ENCODE measurements at places on chromosomes 3 and 15.

DNA sequence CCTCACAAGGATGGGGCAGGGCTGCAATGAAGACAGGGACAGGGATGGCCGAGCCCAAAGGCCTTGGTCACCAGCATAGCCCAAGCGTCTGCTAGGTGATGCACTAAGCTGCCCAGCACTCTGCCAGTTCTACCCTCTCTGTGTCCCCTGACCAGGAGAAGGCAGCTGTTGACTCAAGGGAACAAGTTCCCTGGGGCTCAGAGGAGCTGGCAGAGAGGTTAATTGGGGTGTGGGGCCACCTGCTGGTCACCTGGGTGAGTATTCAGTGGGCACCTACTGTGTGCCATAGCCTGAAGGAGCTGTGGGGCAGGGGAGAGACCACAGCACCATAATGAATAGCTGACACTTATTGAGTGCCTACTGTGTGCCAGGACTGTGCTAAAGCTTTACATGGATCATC is 22.0 kb upstream of the DOCK3 start:
- peak; percentile 59 for DNase-seq

DNA sequence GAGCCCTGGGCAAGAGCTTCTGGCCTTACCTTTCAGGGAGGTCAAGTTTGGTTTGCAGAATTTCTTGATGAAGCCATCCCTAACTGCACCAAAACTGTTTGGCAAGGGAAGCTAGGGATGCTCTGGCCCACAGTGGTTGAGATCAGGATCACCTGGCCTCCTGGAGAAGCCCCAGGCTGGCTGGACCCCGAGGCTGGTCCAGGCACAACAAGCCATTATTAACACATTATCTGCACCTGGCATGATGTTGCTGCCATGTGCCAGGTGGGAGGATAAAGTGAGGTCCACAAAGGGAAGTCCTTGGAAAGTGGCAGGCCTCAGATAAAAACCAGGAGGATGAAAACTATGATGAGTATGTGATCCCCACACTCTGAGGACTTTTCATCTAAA is 35.9 kb upstream of the DUSP7 start:
- peak; percentile 30 for DNase-seq

DNA sequence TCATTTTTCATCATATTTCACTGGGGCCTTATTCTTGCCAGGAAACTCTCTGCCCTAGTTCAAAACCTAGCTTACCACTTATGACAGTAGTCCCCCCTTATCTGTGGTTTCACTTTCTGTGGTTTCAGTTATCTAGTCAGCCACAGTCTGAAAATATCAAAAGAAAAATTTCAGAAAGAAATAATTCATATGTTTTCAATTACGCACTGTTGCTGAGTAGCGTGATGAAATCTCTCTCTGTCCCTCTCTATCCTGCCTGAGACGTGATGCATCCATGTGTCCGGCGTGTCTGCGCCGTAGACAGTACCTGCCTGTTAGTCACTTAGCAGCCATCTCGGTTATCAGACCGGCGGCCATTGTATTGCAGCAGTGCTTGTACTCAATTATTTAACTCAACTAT is 369.9 kb upstream of the MCTP2 start:
- DNase-seq, result no peak

GRCh38 chr3:148955544-148956346 is 35.6 kb upstream of the GYG1 start:
- DNase-seq, result no peak

GRCh38 chr3:150751781-150752263 is 11.1 kb downstream of the SIAH2 start:
- no peak for DNase-seq

DNA sequence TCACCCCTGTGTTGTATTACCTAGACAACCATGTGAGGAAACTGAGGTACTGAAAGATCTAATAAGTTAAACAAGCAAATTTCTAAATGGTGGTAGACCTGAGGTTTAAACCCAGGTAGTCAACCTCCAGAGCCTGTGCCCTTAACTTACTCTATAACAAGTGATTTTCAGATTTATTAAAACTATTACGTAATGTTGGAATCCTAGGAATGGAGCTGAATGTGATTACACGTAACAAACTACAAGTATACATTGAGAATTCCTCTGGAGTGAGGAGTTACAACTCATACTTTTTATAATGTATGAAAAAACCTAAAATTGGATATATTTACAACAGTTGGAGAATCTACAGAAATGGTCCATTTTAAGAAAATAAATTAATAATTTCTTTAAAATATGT is 18.0 kb downstream of the FAM98B start:
- DNase-seq, result no peak

GRCh38 chr3:10518506-10519150 is 13.2 kb upstream of the ATP2B2 start:
- peak; percentile 84 for DNase-seq

GRCh38 chr15:85406916-85407315 is 26.5 kb downstream of the AKAP13 start:
- no peak for DNase-seq

DNA sequence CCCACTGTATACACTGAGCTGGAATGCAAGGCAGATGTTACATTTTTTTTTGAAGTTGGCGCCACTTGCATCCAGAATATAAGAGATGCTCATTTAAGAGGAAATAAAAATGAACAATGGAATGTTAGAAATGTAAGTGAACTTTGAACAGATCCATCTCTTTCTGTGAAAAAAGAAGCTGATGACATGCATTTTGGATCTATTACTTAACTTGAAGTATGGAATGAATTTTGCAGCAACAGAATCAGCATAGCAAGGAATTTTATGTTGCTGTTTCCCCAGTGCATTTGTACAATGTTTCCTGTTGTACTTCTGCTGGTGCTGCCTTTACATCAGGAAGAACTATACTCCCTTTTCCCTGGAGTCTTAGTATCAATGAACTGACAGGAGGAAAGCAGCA is 178.2 kb downstream of the LSAMP start:
- no peak for DNase-seq

GRCh38 chr3:63940389-63940757 is 28.2 kb upstream of the SCAANT1 start:
- no peak for DNase-seq

GRCh38 chr15:29183071-29183831 is 86.4 kb downstream of the NSMCE3 start:
- no peak for DNase-seq

DNA sequence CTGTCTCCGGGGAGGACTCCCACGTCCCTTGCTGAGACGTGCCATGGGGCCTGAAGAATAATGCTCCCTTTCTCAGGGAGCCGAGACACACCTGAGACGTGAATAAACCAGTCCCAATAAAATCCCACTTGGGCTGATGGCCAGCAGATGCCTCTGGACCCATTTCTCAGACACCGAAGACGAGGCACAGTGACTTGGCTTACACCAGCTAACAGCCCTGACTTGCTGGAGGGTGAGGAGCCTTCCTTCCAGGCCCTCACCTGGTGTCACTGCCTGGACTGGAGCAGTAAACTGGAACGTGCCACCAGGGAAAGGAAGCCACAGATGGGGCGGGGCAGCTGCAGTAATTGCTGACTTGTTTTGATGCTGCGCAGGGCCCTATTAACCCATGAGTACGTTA is 189.7 kb downstream of the PDZRN3 start:
- DNase-seq, result no peak

DNA sequence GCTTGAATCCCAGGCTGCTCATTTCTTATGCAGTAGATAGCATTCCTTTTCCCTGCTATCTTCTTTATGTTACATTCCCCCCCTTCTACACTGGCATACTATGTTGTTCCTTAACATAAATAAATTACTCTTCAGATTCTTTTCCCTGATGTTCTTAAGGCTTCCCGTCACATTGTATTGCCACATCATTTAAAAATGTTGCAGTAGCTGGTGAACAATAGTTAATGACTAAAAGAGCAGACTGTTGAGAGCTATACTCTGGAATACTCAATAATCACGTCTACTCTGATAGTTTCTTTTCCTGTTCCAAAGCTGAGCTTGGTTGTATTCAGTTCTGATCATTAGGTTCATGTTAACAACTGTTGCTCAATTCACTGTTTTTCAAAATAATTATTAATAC is 219.9 kb downstream of the CHST2 start:
- no peak for DNase-seq

DNA sequence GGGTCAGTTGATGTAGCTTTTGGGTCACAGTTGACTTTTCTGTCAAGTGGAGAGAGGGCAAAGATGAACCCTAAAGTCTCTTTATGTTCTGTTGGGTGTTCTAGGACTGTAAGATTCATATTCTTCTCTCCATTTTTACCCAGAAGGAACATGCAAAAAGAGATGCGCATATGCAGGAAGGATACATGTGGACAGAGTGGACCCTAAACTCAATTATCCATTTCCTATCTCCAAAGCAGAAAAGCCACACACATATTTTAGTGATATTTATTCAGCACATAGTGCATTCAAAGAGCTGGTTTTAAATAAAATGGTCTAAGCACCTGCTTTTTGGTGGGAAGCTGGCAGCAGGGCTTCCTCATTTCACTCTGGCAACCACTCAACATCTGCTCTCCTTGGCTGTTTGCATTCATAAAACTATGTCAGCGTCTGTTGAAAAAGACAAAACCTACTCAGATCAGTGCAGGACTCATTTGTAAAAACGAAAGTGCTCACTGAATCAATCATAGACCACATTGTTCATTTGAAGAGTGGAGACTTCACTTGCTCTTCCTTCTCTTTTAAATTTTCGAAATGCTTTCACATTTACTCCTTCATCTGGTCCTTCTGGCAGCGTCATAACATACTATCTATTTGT is 96.6 kb downstream of the SEMA6D start:
- DNase-seq, result no peak

DNA sequence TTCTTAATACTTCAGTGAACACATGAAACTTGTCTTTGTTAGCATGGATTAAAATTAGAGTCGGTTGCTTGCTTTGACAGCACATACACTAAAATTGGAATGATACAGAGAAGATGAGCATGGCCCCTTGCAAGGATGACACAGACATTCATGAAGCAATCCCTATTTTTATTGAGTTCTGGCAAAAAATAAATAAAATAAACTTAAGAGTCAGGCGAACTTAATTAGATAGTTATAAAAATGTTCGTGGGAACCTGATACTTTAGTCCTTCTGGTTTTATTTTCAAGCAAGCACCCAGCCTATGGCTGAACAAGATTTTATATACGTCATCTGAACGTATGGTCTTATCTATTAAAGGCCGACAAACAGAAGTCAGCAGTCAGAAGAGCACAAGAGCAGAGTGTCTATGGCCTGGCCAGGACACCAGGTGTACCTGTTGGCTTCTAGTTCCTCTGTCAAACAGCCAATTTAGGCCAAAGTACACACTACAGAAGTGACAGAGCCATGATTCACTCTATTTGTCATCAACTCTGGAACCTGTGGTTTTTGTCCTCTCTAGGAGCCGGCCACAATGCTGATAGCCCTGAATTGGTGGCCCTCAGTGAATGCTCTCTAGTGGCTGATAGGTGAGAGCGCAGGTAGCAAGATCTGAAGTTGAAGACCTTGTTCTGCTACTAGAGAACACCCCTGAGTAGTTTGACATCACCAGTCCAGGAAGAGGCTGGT is 64.3 kb downstream of the LEO1 start:
- no peak for DNase-seq

DNA sequence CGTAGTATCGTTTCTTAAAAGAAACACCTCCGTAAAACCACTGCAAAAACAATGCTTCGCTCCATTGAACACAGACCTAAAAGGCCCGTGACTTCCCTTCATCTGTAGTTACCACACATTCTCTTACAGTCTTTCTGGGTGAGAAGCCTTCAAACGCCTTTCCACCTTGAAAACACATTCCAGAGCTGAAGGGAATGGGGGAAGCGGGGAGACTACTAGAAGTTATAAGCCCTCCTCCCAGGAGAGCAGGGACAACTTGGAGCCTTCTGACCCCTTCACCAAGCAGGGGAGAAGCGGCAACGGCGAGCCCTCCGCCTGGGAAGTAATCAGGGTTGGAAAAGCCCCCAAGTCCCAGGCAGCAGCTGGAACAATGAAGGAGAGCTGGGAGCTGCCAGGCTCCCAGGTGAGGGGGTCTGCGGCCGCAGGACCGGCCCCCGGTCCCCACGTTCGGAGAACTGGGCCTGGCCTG is 461 bp downstream of the SECISBP2L start:
- DNase-seq, result no peak

DNA sequence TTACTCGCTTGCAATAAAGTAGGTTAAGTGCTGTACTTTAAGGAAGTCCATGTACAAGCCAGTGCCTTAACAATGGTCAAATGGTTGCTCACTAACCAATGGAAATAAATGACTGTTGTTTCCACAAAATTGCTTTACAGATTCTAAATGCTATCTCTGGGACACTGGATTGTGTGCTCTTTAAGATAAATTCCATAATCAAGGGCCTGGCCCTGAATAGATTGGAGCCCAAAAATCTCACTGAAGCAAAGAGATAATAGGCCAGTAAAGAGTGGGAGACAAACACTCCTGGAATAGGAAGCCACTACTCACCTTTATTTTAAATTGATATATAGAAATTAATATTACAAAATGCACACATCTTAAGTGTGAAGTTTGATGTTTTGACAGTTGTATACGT is 62.4 kb upstream of the GOLGA6B start:
- DNase-seq, result no peak

DNA sequence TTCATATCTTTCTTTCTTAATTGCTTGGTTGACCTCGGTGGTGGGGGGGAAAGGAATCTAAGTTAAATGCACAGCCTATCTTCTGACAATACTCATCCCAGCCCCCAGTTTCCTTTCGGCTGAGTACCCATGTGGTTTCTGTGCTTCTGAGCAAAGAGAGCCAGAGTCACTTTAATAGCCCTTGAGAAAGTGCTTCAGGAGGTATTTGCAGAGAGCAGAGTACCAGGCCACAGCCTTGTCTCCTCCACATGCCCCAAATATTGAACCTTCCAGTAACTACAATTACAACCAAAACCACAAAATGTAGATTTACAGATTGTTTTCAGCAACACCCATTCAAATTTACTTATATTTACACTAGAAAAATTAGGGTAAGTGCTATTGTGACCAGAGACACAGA is 647.4 kb downstream of the NR2F2 start:
- DNase-seq, result no peak

GRCh38 chr3:138567403-138567802 is 26.7 kb downstream of the CEP70 start:
- DNase-seq, result no peak

- DNase-seq, result no peak
Observed at GRCh38 chr15:44296625-44297524, 8.4 kb downstream of the GOLM2 start.

DNA sequence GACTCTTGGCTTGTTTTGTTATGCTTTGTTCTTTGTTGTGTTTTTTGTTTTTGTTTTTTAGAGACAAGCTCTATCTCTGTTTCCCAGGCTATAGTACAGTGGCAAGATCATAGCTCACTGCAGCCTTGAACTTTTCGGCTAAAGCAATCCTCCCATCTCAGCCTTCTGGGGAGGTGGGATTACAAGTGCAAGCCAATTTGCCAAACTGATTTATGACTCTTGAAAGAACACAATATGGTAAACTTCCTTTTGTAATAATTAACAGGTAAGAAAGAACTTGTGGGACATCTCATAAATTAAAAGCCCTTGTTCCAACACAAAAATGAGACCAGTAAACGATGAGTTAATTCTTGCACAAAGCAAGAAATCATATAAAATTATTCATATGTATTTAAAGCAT is 476.3 kb downstream of the MAGI1 start:
- no peak for DNase-seq

DNA sequence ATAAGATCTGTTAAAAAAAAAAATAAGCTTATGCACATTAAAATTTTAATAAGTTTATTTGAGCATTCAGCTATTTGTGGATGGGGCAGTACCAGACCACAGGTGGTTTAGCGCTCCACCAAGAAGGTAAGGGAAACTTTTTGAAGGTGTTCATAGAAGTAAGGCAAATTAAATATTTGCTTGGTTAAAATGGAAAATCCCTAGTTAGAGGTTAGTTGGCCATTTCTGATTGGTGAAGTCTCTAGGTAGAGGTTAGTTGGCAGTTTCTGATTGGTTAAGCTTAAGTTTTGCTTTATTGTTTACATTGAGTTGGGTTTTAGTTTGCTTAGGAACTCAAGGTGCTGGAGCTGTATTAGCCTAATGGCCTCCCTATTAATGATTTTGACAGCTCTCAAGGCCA is 30.7 kb downstream of the SCN11A start:
- no peak for DNase-seq

All from chondrocyte (in vitro differentiated cells).